ENCODE measurements at places on chromosomes 2 and 18.
A peak's percentile ranks its signal among the peaks of the same experiment; 100 is the strongest.

GRCh38 chr2:95333888-95334338, 36.8 kb downstream of the KCNIP3 start:
- DNase-seq = no peak

DNA sequence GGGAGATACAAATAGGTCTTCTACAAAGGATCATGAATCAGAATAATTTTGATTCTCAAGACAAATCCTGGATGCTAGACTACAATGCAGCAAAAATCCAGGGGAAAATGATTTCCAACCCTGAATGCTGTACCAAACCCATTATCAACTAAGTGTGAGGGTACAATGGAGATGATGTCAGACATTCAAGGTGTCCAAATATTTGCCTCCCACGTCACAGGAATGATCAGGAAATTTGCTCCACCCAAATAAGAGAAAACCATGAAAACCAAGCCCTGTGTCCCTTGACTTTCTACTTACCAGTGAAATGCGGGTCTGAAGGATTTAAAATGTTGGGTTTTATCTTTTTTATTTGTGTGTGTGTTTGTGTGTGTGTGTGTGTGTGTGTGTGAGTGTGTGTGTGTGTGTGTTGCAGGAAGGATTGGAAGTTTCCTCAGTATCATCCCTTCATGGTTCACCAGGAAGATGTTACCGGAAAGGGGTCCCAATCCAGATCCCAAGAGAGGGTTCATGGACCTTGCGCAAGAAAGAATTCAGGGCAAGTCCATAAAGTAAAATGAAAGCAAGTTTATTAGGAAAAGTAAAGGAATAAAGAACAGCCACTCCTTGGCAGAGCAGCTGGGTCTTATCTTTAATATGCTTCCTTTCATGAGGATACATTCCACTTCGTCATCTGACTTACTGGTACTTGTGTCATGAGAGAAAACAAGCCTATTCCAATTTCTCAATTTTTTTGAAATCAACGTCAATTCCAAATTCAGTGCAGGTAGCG, 61.1 kb upstream of the ID2 start:
- DNase-seq = peak; percentile 38

GRCh38 chr2:215002500-215002899, 135.9 kb downstream of the ABCA12 start:
- DNase-seq = peak; percentile 27

- peak; percentile 37 for DNase-seq
These were observed 38.9 kb downstream of the PRKRA start for GRCh38 chr2:178412047-178412446.

GRCh38 chr2:14626873-14627272, 5.6 kb upstream of the LRATD1 start:
- DNase-seq = no peak

GRCh38 chr2:109447251-109447661, 166.5 kb downstream of the SEPTIN10 start:
- no peak for DNase-seq

DNA sequence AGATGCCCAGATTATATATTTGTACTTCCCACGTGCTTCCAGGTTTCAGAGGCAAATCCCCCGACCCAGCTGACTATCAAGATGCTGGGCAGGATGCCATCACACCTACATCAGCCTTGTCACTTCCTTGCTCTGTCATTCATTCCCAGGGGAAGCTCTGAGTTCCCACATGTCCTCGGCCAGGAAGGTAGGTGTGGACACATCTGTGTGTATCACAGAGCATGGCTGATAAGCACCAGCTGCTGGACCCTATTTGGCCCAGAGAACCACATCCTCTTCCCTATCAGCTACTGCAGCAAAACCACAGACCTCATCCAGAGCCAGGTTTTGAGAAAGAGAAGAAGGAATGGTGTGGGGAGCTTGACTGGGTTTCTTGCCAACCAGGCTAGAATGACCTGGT, 31.9 kb upstream of the ITGA6 start:
- no peak for DNase-seq

GRCh38 chr2:170196963-170197362, 19.0 kb downstream of the MYO3B start:
- no peak for DNase-seq

GRCh38 chr18:22434973-22435608, 17.4 kb upstream of the CTAGE1 start:
- DNase-seq = no peak

DNA sequence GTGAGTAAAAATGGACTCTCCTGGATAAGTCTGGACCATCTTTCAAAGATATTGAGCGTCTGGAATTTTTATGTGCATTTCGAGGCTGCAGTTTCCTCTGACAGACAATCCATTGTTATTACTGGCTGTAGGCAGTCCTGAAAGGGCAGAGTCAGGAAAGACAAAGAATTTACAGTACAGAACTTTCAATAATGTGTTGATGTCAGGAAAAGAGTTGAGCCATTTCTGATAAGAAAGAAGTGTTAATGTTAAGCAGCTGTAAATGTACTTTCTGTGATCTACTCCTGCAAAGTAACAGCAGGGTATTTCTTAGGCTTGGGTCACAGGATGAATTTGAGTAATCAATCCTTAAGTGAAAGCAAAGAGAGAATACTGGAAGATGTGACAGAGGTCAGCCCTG, 29.8 kb downstream of the TSPYL6 start:
- DNase-seq = no peak

GRCh38 chr2:2642906-2643890, 312.1 kb upstream of the MYT1L start:
- DNase-seq = no peak

DNA sequence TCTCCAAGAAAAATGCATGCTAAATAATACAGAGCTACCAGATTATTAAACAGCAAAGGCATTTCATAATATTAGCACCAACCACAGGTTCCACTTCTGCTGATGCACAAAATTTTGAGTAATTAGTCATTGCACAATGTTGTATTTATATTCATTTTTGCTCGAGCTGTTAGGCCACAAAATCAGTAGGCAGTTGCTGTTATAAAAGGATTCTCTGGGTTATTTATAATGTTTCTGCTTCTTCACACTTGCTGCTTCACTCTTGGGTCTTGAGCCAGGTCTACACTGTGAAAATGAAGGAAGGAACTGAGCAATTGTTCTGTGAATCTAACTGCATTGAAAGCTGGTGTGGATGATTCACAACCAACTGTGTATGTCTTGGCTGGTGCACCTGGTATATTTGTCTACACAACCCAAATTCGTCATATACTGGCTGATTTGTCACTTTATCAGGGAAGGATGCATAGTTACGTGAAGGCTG, 38.3 kb downstream of the MRPL33 start:
- DNase-seq = no peak

- DNase-seq = no peak
These were observed 86.4 kb downstream of the GFPT1 start for GRCh38 chr2:69300650-69301049.

GRCh38 chr2:235936493-235936892, 231.7 kb downstream of the GBX2 start:
- DNase-seq = no peak

GRCh38 chr2:216341121-216341520, 31.2 kb downstream of the MARCHF4 start:
- peak; percentile 29 for DNase-seq

- no peak for DNase-seq
These were observed 167.4 kb downstream of the THSD7B start for GRCh38 chr2:136932700-136933099.

- DNase-seq = no peak
These were observed 2.8 kb downstream of the SH3BP4 start for GRCh38 chr2:234954551-234954992.

DNA sequence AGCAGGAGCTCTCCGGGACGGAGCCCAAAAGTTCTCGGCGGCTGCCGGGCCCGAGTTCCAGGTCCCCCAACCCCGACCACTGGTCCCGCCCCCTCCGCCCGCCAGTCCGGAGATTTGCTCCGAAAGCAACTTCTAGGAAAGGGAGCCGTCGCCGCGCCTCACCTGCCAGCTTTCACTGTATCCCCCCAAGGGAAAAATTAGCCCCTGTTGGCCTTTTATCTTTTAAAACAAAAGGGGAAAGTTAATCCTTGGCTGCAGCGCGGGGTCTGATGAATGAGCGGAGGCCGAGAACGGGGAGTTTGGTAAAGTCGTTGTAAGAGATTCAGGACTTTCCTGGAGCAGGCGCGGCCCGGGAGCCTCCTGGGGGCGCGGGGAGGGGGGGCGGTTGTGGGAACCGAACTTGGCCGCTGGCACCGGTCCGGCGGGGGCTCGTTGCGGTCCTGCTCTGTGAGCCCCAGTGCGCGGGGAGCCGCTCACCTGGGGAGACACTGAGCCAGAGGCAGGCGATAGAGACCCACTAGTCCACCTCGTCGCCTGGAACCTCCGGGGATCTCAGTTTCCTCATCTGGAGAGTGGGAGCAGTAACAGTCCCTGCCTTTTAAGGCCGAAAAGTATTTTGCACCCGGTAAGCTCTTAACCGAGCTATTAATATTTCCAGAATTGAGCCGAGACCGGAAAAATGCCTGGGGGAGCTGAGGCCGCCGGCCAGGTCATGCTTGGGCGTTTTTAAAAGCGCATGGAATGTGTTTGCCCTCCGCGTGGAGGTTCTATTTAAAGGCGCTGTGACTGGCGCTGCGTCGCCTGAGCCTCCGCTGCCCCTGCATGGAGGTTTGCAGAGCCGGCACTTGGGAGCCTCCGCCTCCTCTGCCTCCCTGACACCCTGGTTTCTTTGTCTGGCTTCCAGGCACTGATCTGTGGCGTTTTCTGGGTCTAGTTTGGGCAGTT, 1.1 kb downstream of the EFHD1 start:
- DNase-seq = no peak

- no peak for DNase-seq
These were observed 26.9 kb upstream of the CDH19 start for GRCh38 chr18:66630831-66631230.

DNA sequence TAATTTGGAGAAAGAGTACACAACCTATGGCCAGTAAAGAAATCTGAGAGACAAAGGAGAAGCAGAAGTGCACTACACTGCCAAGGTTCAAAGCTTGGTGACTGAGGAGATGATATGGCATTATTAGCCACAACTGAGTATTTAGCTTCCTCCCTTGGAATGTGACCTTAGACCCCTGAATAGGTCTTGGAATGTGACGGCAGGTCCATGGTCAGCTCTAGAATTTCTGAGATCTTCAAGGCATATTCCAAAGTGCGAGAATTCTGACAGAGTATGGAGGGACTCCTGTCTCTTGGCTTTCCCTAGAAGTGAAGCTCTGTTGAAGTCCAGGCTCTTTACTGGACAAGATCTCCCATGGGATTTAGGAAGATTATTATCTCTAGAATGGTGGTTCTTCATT, 130.0 kb upstream of the FN1 start:
- DNase-seq = no peak

DNA sequence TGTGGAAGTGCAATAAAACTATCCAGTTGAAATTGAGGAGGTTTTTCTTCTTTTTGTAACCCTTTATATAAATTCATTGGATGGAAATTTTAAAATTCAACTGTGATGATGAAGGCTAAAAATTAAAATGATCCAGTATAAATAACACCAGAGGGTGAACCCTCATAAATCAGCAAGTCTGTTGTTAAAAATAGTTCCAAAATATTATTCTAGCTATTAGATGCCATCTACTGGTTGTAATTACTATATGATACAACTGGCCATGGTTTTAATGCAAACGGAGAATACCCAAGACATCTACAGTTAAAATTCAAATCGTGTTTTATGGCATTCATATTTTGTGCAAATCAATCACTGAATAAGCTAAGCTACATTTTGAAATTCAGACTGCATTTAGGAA, 53.8 kb downstream of the TMEM200C start:
- DNase-seq = no peak

GRCh38 chr18:48555465-48555995, 16.7 kb downstream of the CTIF start:
- no peak for DNase-seq

DNA sequence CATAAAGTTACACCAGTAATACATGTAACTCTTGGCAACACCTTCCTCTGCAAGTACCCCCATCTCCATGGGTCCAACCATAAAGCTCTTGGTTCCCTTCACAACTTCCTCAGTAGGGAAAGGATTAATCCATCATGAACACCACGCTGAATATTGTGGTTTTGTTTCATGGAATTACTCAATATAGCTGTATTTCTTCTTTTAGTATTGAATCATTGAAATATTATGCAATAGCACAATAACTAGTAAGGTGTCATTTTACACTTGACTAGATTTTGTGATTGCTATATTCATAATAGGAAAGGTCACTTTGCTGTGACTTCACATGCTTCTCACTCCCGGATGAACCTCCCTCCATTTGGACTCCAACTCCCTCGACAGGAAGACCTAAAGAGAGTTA, 29.7 kb upstream of the PID1 start:
- DNase-seq = no peak

- no peak for DNase-seq
These were observed 155.0 kb downstream of the CERS6 start for GRCh38 chr2:168611091-168611490.

DNA sequence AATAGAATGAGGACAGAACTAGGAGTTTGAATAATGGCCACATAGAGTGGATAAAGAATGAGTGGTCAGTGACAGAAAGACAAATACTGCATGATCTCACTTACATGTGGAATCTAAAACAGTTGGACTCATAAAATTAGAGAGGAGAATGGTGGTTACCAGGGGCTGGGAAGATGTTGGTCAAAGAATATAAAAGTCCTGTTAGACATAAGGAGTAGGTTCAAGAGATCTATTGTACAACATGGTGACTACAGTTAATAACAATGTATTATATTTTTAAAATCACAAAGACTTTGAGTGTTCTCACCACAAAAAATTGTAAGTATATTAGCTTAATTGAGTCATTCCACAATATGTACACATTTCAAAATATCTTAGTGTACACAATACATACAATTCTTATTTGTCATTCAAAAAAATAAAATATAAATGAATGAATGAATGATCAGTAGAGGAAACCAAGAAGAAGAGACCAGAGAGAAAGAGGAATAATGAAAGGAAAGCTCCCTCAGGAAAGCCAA, 177.9 kb upstream of the VRK2 start:
- no peak for DNase-seq

- no peak for DNase-seq
These were observed 28.8 kb upstream of the EFEMP1 start for GRCh38 chr2:55952415-55952814.

GRCh38 chr2:191664823-191665677, 12.9 kb upstream of the NABP1 start:
- no peak for DNase-seq

- DNase-seq = no peak
These were observed 412.7 kb downstream of the CNTNAP5 start for GRCh38 chr2:124437811-124438210.

DNA sequence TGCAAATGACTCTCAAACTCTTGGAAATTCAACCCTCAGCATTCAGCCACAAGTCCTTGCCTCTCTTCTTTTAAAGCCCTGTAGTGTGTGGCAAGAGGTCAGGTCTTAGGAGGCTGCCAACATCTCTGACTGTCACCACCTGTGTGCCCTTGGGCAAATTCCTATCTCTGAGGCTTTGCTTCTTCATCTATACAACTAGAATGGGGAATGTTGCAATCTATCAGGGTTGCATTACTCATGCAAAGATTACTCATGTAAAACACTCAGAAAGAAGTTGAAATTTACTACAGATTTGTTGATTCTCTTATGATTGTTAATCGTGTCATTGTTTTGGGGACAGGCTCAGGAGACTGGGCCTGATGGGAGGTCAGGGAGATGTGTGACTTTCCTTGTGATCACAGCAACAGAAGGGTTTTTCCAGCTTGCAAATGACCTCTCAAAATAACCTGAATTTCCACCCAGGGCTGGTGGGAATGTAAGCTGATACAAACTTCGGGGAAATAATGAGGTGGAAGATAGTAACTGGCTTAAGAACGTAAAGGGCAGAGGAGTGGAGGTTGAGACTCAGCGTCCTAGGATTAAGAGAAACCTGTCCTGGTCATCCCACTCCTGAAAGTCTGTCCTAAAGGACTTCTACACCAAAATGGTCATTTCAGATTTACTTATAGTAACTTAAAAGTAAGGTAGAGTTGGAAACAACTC, 32.1 kb upstream of the SIGLEC15 start:
- no peak for DNase-seq

GRCh38 chr18:3117493-3118192, 102.1 kb downstream of the MYOM1 start:
- DNase-seq = no peak

Data from NCI-H146 (cell line).